ENCODE measurements at places on chromosomes 4 and X.
A peak's percentile ranks its signal among the peaks of the same experiment; 100 is the strongest.

- peak; percentile 21 for DNase-seq
Observed at GRCh38 chr4:3240936-3241522, 7.9 kb upstream of the MSANTD1 start.

- DNase-seq, result no peak
Observed at GRCh38 chrX:2410279-2411020, 90.3 kb downstream of the DHRSX start.

GRCh38 chrX:137031517-137032340 is 2.1 kb downstream of the GPR101 start:
- peak; percentile 70 for DNase-seq

GRCh38 chrX:37434362-37434761 is 85.2 kb downstream of the PRRG1 start:
- no peak for DNase-seq

- peak; percentile 73 for DNase-seq
Observed at GRCh38 chr4:108830509-108831244, 67.8 kb upstream of the ETNPPL start.

- DNase-seq, result no peak
Observed at GRCh38 chrX:46180258-46180687, 364.9 kb downstream of the ZNF674 start.

GRCh38 chr4:2878346-2878745 is 34.7 kb downstream of the ADD1 start:
- DNase-seq, result no peak

DNA sequence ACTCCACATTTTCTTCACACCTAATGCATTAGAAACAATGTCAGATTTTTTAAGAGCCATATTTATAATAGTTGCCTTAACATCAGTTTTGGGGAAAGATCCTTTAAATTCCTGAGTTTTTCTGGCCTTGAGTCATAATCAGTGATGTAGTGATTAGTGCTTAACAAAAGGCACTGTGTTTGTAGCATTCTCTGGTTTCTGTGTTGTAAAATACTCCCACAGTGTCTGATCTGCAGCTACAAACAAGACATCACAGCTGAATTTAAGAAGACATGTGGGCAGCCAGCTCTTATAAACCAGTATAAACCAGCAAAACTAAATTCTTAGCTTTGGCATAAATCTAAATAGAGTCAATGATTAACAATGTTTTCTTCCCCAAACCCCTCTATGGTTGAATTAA is 233.8 kb downstream of the FSTL5 start:
- no peak for DNase-seq

DNA sequence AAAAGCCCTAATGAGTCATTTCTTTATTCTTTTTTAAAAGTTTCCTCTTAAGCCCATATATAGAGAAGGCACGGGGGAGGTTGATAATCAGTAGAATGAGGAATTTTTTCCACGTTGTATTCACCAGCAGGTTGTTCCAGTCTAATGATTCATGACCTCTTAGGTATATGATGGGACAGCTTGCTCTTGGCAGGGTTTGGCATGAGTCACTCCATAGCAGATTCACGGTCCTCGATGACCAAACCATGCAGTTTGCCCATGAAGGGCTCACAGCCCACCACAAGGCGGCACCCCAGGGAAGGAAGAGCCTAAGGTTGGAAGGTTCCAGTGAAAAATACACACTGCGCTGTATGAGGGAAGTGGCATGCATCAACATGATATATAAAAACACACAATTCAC is 623.8 kb upstream of the DIPK2B start:
- no peak for DNase-seq

GRCh38 chr4:77852892-77853495 is 9.6 kb upstream of the MRPL1 start:
- no peak for DNase-seq

DNA sequence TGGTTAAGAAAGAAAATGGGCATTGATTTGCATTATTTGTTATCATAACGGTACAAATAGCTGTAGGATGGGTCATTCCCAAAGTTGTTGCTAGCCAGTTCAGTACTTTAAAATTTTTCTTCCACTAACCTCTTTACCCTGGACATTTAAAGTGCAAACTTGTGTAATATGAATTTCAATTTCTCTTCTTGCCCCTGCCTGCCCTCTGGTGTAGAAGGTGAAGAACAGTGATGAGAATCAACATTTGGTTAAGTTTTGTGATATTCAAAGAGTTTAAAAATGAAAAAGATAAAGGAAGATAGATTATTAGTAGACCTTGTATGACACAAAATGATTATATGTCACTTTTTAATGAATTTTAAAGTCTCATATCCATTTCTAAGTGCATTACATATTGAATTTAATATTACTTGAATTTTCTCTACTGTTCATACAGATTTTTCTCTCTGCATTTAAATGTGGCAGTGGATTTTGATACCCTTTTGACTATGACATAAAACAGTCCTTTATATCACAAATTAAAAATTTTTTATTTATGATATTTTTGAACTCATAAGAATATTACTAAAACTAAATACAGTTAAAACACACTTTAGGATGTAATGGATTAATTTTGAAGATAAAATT is 337.7 kb downstream of the BMPR1B start:
- DNase-seq, result peak; percentile 78

DNA sequence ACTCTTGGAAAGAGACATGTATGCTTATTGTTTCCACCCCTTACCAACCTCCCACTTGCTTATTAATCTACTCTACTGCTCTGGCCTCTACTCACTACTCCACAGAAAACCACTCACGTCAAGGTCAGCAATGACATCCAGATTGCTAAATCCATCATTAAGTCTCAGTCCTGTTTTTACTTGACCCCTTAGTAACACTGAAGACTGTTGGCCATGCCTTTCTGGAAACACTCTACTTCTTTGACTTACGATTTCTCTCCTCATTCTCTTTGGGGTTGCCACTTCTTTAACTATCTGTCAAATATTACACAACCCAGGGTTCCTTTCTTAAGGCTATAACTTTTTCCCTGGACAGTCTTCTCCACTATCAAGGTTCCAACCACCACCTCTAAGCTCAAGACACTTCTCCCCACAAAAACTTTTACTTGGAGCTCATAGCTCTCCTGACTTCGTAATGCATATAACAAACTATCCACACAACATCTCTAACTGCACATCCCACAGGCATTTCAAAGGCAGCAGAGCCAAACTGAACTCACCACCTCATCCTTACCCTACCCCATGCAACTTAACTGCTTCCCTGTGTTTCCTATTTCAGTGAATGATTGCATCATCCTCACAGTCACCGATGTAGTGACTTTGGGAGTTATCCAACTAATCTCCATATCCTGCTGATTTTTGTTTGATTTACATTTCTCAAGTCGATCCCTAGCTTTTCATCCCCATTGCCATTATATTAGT is 15.8 kb upstream of the MAGEA4 start:
- no peak for DNase-seq

GRCh38 chr4:92307866-92308265 is 4.1 kb downstream of the GRID2 start:
- peak; percentile 27 for DNase-seq

GRCh38 chr4:151859641-151860040 is 98.8 kb upstream of the GATB start:
- DNase-seq, result no peak

DNA sequence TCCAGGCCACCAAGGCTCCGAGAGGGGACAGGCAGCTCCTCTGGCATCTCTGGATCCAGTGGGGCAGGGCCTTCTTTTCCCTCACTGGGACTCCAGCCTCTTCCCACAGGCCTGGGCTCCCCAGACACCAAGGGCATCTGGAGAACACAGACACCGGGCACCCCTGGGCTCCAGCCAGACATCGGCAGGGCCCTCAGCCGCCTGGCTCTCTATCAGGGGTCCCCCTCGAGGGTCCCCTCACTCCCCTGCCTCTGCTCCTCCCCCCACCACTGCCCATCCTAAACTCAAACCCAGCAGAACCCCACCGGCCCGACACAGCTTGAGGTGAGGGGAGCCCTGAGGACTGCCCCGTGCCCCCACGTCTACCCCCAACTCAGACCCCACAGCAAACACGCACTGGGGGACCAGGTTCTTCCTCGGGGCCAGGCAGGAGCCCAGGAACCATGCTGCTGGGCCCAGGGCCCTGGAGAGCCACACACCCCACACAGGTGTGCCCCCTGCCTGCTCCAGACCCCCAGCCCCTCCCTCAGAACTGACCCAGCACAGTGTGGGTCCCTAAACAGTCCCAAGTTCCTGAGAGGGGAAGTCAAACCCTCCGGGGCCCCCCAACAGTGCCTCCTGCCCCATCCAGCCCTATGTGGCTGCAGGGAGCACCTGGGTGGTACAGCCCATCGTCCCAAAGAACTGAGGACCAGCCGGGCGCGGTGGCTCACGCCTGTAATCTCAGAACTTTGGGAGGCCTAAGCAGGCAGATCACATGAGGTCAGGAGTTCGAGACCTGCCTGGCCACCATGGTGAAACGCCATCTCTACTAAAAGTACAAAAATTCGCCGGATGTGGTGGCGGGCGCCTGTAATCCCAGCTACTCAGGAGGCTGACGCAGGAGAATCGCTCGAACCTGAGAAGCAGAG is 86.8 kb downstream of the FAM53A start:
- DNase-seq, result no peak

GRCh38 chrX:17860811-17861488 is at the start of gene RAI2:
TSS of gene RAI2 (minus strand) at chrX:17861298. CDS start at chrX:17802010, 59,288 bp downstream.
- peak; percentile 60 for DNase-seq

GRCh38 chr4:7129871-7130620 is 62.2 kb upstream of the GRPEL1 start:
- no peak for DNase-seq

DNA sequence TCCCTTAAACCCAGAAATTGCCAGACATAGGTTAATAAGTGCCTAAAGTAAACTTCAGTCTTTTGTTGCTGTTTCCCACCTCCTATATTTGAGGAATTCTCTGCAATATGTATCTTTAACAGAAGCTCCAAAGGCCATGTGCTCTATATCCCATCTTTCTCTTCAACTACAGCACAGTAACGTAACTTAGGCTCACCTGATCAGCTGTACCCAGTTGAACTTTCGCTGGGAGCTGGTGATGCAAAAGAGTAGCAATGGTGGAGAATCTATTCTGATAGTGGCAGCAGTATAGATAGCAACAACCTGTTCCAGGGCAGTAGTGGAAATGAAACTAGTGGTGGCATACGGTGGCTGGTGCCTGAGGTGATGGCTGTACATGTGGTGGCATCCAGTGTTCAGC is 33.2 kb upstream of the YTHDC1 start:
- no peak for DNase-seq

DNA sequence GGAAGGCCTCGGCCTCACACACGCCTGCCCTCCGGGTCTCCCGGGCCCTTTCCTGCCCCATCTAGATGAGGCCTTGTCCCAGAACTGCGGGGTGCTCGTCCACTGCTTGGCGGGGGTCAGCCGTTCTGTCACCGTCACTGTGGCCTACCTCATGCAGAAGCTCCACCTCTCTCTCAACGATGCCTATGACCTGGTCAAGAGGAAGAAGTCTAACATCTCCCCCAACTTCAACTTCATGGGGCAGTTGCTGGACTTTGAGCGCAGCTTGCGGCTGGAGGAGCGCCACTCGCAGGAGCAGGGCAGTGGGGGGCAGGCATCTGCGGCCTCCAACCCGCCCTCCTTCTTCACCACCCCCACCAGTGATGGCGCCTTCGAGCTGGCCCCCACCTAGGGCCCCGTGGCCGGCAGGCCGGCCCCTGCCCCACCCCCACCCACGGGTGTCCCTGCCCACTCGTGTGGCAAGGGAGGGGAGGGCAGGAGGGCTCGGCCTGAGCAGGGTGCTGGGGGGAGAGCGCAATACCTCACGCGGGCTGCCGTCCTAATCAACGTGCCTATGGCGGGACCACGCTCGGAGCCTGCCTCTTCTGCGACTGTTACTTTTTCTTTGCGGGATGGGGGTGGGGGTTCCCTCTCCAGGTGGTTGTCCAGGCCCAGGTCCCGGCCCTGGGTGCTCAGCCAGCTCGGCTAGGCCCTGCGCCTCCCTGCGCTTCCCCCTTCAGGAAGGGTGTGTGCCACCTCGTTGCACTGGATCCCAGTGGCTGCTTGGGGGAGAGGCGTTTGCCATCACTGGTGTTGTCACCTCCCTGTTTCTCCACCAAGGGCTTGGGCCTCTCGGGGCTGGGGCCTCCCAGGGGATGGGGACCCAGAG is 3.1 kb downstream of the DUSP9 start:
- DNase-seq, result no peak

- DNase-seq, result no peak
Observed at GRCh38 chrX:51568586-51568985, 50.1 kb downstream of the CENPVL3 start.

- DNase-seq, result no peak
Observed at GRCh38 chr4:172169871-172170270, 356.7 kb downstream of the GALNTL6 start.

DNA sequence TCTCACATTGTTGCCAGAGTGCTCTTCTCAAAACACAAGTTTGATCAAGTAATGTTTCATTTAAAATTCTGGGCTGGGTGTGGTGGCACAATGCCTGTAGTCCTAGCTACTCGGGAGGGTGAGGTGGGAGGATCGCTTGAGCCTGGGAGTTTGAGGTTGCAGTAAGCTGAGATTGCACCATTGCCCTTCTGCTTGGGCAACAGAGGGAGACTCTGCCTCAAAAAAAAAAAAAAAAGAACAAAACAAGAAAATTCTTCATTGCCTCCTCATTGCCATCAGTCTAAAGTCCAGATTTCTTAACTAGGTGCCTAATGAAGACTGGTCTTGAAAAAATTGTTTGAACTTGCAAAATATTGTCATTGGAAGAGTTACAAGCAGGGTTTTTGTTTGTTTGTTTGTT is 120.1 kb downstream of the MFAP3L start:
- DNase-seq, result no peak

- DNase-seq, result peak; percentile 69
Observed at GRCh38 chr4:158020176-158020575, 152.6 kb downstream of the GASK1B start.

DNA sequence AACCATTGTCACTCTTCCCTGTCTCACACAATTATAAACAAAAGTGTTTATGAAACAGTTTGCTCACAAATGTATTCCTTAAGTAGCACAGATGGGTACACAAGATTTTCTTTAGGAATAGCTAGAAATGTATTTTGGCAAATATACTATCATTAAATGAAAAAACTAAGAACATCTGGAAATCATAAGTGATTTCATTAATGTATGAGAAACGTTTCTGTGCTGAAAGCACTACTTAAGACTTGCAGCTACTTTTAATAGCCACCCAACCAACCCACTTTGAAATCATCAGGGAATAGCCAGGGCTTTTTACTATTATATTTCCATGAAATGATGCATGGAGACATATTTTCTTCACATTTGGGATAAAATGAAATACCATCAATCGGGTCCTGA is 62.3 kb upstream of the NAP1L5 start:
- DNase-seq, result peak; percentile 16

DNA sequence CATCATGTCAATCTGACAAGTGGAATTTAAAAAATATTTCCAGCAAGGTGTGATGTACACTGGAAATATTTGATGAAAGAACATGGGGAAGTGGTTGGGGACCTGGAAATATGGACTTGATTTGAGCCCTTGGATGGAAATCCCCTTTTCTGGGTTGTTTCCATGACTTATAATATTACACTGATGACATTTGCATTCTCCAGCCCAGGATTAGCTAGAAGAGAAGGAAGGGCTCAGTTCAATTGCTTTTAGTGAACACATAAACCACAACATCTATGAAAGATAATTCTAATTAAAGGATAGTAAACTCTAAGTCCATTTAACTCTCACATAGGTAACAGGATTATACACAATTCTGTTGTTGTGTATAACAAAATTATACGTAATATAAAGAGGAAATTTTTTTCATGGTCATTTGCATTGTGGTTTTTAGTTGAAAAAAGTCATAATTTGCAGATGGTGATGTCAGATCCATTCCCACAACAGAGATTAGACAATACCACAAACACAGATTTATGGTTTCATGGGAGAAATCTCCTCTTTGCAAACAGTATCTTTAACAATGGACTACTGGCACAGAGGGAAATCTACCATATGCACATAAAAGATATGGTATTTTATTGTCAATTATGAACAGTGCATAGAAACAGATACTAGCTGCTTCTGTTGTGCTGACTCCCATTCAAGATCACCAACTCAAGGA is 126.5 kb downstream of the DKK2 start:
- no peak for DNase-seq

Measured in eye (tissue), 1 donor.